ENCODE measurements at places on chromosomes 1 and 21.

DNA sequence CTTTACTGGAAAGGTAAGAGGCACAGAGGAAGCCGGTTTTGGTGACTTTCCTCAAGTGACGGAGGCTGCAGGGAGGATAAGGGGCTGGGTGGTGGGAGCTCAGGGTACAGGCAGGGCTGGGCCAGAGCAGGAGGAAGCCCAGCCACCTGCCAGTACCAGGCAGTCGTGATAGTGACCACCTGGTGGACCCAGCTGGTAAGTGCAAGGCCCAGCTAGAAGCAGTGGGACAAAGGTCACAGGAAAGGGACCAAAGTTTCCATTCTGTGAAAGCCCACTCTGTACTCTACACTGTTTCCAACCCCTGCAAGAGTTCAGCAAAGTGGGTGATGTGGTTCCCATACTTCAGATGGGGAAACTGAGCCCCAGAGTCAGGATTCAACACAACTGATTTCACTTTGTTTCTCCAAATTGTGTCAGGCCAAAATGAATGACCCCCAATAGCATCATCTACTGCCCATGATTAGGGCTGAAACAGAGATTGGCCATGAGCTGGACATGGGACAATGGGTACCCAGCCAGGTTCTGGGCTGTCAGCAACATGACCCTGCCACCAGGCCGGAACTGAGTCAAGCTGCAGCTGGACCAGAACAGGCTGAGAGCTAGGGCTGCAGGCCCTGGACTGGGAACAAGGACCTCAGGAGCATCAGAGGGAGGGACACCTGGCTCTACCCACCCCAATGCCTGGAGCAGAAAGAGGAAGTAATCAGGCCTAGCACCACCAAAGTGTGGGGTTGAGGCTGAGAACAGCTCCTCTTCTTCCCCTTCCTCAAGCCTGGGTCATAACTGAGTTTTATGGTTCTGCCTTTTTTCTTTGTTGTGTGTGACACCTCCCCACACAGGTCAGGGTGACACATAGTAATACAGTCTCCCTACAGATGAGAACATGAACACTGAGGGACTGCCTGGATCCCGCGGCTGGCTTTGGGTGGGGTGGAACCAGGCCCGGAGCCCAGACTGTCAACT lies 50.2 kb downstream of the KCNN3 start:
- peak; percentile 42 for DNase-seq

GRCh38 chr21:39451332-39452206 lies at the start of gene SH3BGR:
Gene SH3BGR, plus strand, starts transcription at chr21:39451970. Its CDS starts 127 bp downstream, at chr21:39452097.
- no peak for DNase-seq

DNA sequence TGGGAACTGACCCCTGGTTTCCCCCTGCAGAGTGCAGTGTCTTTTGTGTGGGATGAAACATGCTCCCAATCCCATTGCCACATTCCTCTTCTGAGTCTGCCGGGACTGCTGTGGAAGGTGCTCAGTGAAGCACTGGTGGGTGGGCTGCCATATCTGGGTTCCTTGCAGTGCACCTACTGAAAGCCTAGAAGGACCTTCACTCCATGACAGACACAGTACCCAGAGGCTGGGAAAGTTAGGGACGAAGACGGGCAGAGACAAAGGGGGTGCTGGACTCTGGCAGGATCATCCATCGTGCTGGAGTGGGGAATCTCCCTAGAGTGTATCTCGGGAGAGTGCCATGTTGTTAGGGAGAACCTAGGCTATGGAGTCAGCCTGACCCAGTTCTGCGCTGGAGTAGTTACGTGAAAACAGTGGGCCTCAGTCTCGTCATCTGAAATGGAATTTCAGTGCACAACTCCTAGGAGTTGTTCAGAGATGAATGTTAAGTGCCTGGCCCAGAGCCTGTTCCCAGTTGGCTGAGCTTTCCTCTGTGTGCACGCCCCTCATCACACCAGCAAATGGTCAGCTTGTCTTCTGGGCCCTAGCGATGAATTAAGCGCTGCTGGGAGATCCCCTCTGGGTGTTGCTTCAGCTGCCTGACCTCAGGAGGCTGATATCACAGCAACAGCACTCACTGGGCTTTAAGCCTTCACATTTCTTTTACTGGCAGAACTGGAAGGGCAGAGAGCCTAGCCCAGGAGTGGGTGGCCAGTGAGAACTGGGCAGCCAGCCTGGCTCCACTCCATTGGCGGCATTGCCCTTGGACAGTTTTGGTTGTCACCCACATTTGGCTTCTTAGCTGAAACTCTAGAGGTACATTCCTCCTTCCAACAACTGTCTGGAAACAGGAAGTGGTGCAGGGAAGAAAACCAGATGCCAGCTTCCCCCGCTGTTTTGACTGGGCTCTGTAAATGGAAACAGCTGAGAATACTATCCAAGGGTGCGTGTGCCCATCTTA lies 479.8 kb upstream of the VAMP3 start:
- DNase-seq, result no peak

GRCh38 chr1:36154335-36154734 lies 1.6 kb upstream of the MAP7D1 start:
- DNase-seq, result no peak

DNA sequence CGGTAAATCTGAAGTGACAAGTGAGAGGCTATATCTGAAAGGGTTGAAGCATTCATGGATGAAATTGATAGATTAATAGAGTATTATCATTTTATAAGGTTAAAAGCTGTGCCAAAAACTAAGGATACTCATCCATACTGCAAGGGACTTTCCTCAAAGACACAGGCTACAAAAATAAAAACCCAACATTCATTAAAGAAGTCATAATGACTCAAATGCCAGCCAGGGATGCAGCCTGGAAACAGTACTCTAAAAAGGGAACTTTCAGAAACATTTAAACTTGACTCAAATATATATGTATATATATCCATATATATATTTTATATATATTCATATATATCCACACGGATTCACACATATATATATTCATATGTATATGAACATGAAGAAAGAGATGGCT lies 1.1 kb upstream of the TIAM1 start:
- no peak for DNase-seq

GRCh38 chr21:28308516-28308915 lies 684.2 kb downstream of the LTN1 start:
- no peak for DNase-seq

- DNase-seq, result peak; percentile 91
Observed at GRCh38 chr1:233326811-233327650, 493 bp upstream of the MAP3K21 start.

DNA sequence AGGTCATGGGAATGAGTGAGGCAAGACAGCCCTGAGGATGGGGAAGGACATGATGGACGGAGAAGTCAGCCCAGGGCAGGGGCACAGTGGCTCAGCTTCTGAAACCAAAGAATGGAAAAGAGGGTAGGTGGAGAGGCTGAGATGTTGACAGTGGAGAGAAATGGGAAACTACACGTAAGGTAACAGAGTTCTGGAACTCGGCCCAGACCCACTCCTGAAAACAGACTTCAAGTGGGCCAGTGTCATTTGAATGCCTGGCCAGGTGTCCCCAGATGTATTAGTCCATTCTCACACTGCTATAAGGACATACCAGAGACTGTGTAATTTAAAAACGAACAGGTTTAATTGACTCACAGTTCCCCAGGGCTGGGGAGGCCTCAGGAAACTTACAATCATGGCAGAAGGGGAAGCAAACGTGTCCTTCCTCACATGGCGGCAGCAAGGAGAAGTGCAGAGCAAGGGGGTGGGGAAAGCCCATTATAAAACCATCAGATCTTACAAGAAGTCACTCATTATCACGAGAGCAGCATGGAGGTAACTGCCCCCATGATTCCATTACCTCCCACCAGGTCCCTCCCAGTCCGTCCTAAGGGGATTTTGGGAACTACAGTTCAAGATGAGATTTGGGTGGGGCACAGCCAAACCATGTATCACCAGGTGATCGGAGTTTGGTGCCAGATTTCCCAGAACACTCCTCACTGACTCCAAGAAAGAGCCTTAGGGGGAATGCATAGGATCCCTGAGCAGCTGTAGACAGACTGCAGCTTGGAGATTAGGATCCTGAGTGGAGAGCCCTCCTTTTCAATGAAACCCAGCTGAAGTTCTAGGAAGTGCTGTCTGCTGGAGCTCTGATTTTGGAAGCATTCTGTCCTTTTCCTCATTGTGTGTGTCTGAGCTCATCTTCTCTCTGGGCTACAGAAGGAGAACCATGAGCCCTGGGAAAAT lies 40.3 kb downstream of the FHAD1 start:
- no peak for DNase-seq

- no peak for DNase-seq
Observed at GRCh38 chr1:246106342-246106763, 400.7 kb downstream of the SMYD3 start.
